ENCODE measurements at places on chromosomes 1 and 21.

- no peak for DNase-seq
These were observed 492.0 kb upstream of the USP24 start for GRCh38 chr1:55707196-55707595.

GRCh38 chr1:19066874-19067181 lies 110.4 kb upstream of the IFFO2 start:
- no peak for DNase-seq

DNA sequence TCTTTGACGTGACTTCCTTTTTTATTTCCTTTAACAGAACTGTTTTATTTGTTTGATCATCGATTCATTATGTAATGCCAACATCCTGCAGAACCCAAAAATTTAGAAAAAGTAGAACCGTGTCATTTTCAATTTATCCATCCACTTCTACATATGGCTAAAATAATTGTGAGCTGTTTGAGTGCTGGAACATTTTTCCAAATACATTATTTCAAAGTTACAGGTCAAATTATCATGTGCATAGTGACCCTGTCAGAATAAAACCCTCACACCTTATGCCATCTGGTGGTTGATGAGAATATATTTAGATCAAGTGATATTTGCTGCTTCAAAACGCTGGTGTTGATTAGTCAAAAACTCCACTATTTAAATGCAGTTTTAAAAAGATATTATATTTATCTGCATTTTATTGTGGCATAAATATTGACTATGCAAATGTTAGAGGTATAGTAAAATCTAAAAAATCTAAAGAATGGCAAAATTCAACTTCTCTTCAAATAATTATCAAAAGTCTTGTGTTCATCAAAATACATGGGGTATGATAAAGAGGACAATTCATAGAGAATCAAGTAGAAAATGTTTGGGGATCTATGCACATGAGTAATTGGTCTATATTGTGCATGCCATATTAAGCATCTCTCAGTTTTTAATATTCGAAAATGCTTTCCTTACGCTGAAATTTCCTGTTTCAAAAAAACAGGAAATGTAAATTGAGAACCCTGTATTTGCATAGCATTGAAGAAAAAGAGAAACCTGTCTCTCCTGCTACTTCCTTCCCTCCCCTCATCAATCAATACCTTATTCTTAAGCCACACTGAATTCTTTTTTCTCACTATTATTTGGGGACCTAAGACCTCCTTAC lies 39.7 kb downstream of the UBE2U start:
- DNase-seq: no peak

DNA sequence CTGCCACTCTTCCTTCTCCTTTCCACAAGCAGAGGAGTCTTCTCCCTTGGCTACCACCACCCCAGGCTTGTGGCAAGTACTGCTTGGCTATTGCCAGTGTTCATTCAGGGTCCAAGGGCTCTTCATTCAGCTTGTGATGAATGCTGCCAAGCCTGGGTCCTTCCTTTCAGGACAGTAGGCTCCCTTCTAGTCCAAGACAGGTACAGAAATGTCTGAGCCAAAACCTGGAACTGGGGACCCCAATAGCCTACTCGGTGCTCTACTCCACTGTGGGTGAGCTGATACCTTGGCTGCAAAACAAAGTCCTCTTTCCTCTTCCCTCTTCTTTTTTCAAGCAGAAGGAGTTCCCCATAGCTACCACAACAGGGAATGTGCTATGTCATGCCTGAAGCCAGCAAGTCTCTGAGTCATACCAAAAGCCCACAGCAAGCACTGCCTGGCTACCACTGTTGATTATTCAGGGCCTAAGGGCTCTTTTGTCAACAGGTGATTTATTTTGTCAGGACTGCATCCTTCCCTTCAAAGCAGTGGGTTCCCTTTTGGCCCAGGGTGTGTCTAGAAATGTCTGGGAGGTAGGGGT lies 268.9 kb downstream of the HHAT start:
- no peak for DNase-seq

- no peak for DNase-seq
These were observed 14.6 kb downstream of the DSCAM start for GRCh38 chr21:40832316-40832715.

GRCh38 chr1:10629091-10629815 lies 154.5 kb downstream of the PEX14 start:
- DNase-seq: no peak

- DNase-seq: no peak
These were observed 15.7 kb downstream of the ZFYVE9 start for GRCh38 chr1:52157582-52157981.

DNA sequence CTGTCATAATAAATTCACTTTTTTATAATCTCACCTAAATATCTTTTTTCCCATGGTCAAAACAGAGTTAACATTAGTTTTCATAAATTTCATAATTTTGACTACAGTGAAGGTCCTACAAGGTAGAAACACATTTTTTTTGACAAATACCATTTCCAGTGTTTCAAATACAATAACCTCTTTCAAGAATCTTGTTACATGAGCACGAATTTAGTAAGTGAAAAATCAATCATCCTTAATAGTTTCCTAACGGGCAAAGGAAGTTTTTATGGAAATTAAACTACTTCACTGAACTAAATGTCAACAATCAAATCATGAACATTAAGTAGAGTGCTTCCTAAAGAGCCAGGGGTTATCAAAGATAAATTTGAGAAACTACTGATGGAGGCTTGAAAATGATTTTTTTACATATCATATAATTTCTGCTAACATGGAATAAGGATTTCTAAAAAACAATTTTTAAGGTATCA lies 35.4 kb downstream of the ABL2 start:
- no peak for DNase-seq

GRCh38 chr1:62904856-62905225 lies 120.9 kb downstream of the ATG4C start:
- DNase-seq: no peak
